ENCODE measurements at places on chromosomes 3 and 15. TPM values are rescaled to one million over a fixed set of nuclear protein-coding genes. Genes with fewer than 3 reads are reported as not detected.

Gene AADACL2
- not detected for total RNA-seq

Gene GOLGA8T
- not detected for total RNA-seq

Gene SUCNR1
- total RNA-seq = not detected

Gene CLCN2
- 3.1 TPM for total RNA-seq

Gene UACA
- total RNA-seq = 171 TPM

Gene CPA3
- not detected for total RNA-seq

Gene UBA5
- 38.2 TPM for total RNA-seq

Gene FOXL2NB
- total RNA-seq = 0.17 TPM

Gene GRAMD2A
- 0.65 TPM for total RNA-seq

Gene GOLGA8G
- not detected for total RNA-seq

Gene SH3GL3
- total RNA-seq = not detected

Gene PLA2G4B
- total RNA-seq = 2.9 TPM

Gene LIPH
- total RNA-seq = 0.40 TPM

Gene EXD1
- not detected for total RNA-seq

Gene SFMBT1
- 8.4 TPM for total RNA-seq

Gene TRPM1
- total RNA-seq = not detected

Gene CA12
- total RNA-seq = 7.9 TPM

Gene ZNF860
- 1.5 TPM for total RNA-seq

Gene RARRES1
- 0.99 TPM for total RNA-seq

Gene MLH1
- total RNA-seq = 32.6 TPM

Gene GABRR3
- not detected for total RNA-seq

Gene PSTPIP1
- not detected for total RNA-seq

Gene CCDC54
- total RNA-seq = not detected

Gene GOLGA6B
- total RNA-seq = not detected

Gene GPR87
- total RNA-seq = not detected

Gene SI
- not detected for total RNA-seq

Gene PRKCD
- 11.6 TPM for total RNA-seq

Gene SRGAP3
- 0.99 TPM for total RNA-seq

Gene TXNRD3
- total RNA-seq = 11.3 TPM

Gene NEK11
- total RNA-seq = 7.5 TPM

Gene CYP1A2
- total RNA-seq = not detected

Gene FBXO40
- total RNA-seq = 0.08 TPM

Gene PIGZ
- 10.1 TPM for total RNA-seq

Gene GUCA1C
- total RNA-seq = not detected

Gene KLHL6
- not detected for total RNA-seq

Gene MST1R
- total RNA-seq = 0.55 TPM

Gene TM4SF1
- total RNA-seq = 60.3 TPM

Gene CEMIP
- 146 TPM for total RNA-seq

Gene SLC12A1
- total RNA-seq = not detected

Gene EPHB3
- total RNA-seq = 7.2 TPM

Gene PRSS50
- total RNA-seq = not detected

Gene SLC12A8
- total RNA-seq = 7.7 TPM

Gene ARGFX
- not detected for total RNA-seq

Gene ALDH1A3
- not detected for total RNA-seq

Gene TGM4
- total RNA-seq = not detected

Gene LRRN1
- total RNA-seq = 2.2 TPM

Gene SUSD5
- 38.5 TPM for total RNA-seq

Gene RBSN
- 22.3 TPM for total RNA-seq

Gene TRIM42
- not detected for total RNA-seq

Gene GOLGA6L7
- not detected for total RNA-seq

Gene SERINC4
- total RNA-seq = not detected

Gene CLSTN2
- total RNA-seq = 63.7 TPM

Gene CLRN1
- not detected for total RNA-seq

Gene CDHR4
- not detected for total RNA-seq

Gene AAGAB
- 30.8 TPM for total RNA-seq

Gene DCUN1D1
- 52.6 TPM for total RNA-seq

Measured in chondrocyte (in vitro differentiated cells).